ENCODE measurements at places on chromosomes 4 and X. TPM values are rescaled to one million over a fixed set of nuclear protein-coding genes. Genes with fewer than 3 reads are reported as not detected.

The FAM120C gene
- total RNA-seq = 6.3 TPM

The ATP7A gene
- 3.4 TPM for total RNA-seq

The MAGEE1 gene
- total RNA-seq = 5.2 TPM

The MID1 gene
- total RNA-seq = 32.2 TPM

The CTAG2 gene
- total RNA-seq = not detected

The IGSF1 gene
- 0.32 TPM for total RNA-seq

The ACE2 gene
- 0.06 TPM for total RNA-seq

The SPINK2 gene
- 0.18 TPM for total RNA-seq

The FAM241A gene
- total RNA-seq = 0.76 TPM

The PABPC5 gene
- total RNA-seq = not detected

The C4orf54 gene
- not detected for total RNA-seq

The DGKQ gene
- 6.5 TPM for total RNA-seq

The CSAG1 gene
- not detected for total RNA-seq

The NUP62CL gene
- 13.9 TPM for total RNA-seq

The FAAH2 gene
- total RNA-seq = 0.06 TPM

The CFAP47 gene
- 0.02 TPM for total RNA-seq

The ABCG2 gene
- total RNA-seq = 22.0 TPM

The MAGEA2 gene
- 0.07 TPM for total RNA-seq

The SSX4 gene
- total RNA-seq = not detected

The XAGE1A gene
- total RNA-seq = 16.0 TPM

The DCHS2 gene
- not detected for total RNA-seq

The RGN gene
- total RNA-seq = not detected

The RNF150 gene
- 0.25 TPM for total RNA-seq

The NSUN7 gene
- 0.43 TPM for total RNA-seq

The SPACA5B gene
- total RNA-seq = not detected

The RBMX gene
- total RNA-seq = 220 TPM

The OCRL gene
- 18.9 TPM for total RNA-seq

The BTC gene
- total RNA-seq = 1.1 TPM

The XG gene
- not detected for total RNA-seq

The SLC49A3 gene
- 0.09 TPM for total RNA-seq

The TRAPPC11 gene
- 14.2 TPM for total RNA-seq

The TACR3 gene
- not detected for total RNA-seq

The EGFL6 gene
- total RNA-seq = not detected

The GPR82 gene
- total RNA-seq = not detected

The CXCL5 gene
- 28.1 TPM for total RNA-seq

The NPNT gene
- total RNA-seq = 0.44 TPM

Data from A549 treated with Hydrocortisone at 1 μM for 4 hours (cell line).